CD4-positive, alpha-beta T cell treated with Interleukin-1 beta for 1 hour (primary cell): ENCODE measurements at places on chromosomes 2 and 18.

DNA sequence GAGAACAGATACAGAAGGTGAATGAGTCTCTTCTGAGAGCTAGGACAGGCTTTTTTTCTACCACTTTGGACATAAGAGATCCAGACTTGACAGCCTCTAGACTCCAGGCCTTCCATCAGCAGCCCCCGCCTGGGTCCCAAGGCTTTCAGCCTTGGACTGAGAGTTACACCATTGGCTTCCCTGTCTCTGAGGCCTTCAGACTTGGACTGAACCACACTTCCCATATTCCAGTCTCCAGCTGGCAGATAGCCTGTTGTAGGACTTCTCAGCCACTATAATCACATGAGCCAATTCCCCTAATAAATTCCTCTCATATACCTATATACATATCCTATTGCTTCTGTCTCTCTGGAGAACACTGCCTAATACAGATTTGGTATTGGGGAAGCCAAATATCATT is 128.2 kb downstream of the MCFD2 start:
- no peak for DNase-seq

GRCh38 chr18:59929621-59930295 is 30.0 kb downstream of the PMAIP1 start:
- no peak for DNase-seq

DNA sequence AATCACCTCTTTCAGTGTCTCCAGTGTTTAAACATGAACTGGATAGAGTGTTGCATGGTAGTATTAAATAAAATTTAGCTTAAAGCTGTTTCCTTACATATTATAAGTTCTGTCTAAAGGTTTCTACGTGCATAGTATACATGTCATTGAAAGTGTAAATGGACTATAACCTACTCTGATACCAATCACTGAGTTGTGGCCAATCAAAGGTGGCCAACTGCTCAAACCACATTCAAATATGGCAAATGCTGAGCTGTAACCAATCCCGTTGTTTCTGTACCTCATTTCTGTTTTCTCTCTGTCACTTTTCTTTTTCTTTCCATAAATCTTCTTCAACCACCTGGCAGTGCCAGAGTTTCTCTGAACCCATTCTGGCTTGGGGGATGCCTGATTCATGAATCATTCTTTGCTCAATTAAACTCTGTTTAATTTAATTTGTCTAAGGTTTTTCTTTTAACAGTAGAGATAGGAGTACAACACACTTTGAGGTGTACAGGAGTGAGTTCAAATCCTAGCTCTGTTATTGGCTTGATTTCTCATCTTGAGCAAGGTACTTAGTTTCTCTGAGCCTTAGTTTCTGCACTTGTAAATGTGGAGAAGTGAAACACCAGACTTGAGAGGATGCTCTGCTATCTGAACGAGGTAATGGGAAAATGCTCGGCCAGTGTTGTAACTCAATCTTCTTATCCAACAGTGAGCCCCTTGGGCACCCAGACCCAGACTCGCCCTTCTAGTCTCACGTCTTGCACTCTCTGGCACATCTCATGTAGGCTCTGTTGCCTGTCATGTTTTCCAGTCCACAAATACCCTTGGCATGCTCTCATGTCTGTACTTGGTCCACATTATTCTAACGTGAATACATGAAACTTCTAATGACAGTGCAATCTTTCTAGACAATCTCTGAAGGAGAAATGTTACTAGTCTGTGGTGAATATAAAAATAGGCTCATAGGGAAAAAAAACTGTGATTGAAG is 228.0 kb downstream of the PIK3C3 start:
- DNase-seq: no peak

DNA sequence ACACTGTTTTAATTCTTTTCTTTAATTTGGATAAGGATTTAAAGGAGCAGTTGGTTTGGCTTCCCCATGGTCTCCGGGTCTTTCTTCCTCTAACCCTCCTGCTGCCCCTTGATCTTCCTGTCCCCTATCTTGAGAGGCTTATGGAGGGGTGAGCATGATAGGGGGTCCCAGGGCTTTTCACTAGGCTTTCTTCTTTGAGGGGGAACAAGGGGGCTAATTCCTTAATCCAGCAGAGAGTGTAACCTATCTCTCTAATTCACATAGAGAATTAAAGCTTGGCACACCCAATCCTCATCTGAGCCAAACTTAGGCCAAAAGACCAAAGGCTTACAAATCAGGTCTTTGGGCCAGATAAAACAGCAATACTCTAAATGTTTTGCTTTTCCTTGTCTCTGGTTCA is 21.5 kb upstream of the C2orf66 start:
- no peak for DNase-seq

DNA sequence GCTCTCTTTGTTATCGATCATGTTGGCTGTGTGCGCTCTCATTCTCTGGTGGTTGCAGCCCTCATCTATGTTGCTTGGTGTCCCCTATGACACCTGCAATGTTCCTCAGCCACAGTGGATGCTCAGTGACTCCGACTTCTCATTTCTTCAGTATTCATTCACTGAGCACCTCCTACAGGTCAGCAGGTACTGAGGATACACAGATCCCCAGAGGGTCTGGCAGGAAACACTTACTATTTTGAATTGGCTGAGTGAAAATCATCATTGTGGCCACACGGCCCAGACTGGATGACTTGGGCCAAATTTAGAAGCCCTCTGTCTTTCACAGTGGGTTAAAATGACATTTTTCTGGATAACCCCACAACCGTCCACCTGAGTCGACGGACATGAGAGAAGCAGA is 32.1 kb downstream of the EN1 start:
- no peak for DNase-seq

GRCh38 chr18:63096327-63096874 is 223.2 kb downstream of the BCL2 start:
- DNase-seq: no peak

GRCh38 chr2:71473346-71474031 is 20.1 kb downstream of the DYSF start:
- no peak for DNase-seq

- no peak for DNase-seq
These were observed 58.6 kb upstream of the GLS start for GRCh38 chr2:190822043-190822442.

- DNase-seq: no peak
These were observed 1.8 kb upstream of the CXCR2 start for GRCh38 chr2:218123986-218124385.

GRCh38 chr2:56505885-56506284 is 322.1 kb downstream of the CCDC85A start:
- no peak for DNase-seq

- DNase-seq: no peak
These were observed 55.6 kb downstream of the ACKR3 start for GRCh38 chr2:236625156-236625690.

DNA sequence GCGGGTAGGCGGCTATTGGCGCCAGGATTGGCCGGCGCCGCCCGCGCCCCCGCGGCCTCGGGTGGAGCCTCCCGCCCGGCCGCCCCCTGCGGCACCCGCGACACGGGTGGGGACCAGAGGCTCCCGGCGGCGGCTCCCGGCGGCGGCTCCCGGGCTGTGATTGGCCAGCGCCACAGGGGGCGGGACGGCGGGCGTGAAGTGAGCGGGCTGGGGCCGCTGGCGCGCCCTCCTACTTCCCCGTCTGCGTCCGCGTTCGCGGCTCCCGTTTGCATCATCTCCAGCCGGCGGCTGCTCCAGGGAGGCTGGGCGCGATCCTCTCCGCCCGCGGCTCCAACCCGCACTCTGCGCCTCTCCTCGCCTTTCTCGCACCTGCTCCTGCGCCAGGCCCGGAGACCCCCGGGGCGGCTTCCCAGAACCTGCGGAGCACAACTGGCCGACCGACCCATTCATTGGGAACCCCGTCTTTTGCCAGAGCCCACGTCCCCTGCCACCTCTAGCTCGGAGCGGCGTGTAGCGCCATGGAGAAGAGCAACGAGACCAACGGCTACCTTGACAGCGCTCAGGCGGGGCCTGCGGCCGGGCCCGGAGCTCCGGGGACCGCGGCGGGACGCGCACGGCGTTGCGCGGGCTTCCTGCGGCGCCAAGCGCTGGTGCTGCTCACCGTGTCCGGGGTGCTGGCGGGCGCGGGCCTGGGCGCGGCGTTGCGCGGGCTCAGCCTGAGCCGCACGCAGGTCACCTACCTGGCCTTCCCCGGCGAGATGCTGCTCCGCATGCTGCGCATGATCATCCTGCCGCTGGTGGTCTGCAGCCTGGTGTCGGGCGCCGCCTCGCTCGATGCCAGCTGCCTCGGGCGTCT is at the start of gene SLC1A4:
TSS of gene SLC1A4 (plus strand) at position 274 of the 856 bp plus-strand sequence. CDS start at position 519, 245 bp downstream.
- peak; percentile 82 for DNase-seq

- DNase-seq: no peak
These were observed 4.8 kb upstream of the EFHD1 start for GRCh38 chr2:232628466-232629128.

- no peak for DNase-seq
These were observed 5.6 kb downstream of the PHLPP1 start for GRCh38 chr18:62720766-62721613.

DNA sequence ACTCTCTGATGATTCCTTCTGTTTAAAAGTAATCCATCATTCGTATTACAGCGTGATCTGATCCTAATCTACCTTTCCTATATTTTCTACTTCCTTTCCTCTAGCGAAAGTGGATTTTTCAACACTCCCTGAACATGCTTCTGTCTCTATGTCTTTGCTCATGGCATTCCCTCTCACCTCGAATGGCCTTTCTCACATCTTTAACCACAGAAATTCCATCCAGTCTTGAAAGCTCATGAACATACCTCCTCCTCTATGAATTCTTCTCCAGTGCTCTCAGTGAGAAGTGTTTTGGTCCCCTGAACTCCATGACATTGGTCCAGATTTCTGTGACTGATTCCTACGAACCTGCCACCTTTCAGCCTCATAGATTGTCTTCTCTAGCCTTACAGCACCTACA is 323.2 kb downstream of the RAD51AP2 start:
- DNase-seq: no peak

- DNase-seq: no peak
These were observed 35.1 kb upstream of the ACVR1 start for GRCh38 chr2:157911246-157911645.

GRCh38 chr2:151297882-151298281 is 8.4 kb upstream of the NMI start:
- no peak for DNase-seq

DNA sequence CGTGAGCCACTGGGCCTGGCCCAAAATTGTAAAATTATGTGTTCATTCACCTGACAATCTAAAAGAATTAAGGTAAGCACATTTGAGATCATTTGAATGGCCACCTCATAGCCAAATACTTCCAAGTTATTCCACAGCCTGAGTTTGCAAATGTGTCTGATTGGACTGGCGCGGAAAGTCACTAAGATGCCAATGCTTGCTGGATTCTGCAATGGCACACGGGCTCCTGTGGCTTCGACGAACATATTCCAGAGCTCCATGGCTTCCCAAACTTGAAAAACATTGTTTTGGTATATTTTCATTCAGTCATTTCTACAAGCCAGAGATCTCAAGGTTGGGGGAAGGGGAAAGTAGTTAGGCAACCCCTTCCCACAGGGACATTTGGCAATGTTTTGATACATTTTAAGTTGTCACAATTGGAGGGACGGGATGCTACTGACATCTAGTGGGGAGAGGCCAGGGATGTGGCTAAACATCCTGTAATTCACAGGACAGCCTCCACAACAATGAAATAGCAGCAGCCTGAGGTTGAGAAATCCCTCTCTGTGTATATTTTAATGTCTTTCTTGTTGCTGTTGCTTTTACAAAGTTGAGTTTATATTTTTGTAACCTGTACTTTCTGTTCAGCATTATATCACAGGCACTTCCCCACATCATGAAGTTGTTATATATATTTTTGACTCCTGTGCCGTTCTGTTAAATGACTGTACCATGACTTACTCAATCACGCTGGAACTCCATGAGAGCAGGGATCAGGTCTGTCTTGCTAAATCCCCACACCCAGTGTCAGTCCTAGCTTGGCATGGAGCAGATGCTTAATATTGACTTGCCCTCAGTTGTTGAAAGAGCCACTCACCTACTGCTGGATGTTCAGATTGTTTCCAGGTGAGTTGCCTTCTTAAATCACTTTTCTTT is 56.9 kb downstream of the COL4A4 start:
- no peak for DNase-seq

- DNase-seq: no peak
These were observed 259.7 kb downstream of the MYCN start for GRCh38 chr2:16199882-16200553.

- no peak for DNase-seq
These were observed 333.2 kb upstream of the UBE2E3 start for GRCh38 chr2:180647221-180647620.

DNA sequence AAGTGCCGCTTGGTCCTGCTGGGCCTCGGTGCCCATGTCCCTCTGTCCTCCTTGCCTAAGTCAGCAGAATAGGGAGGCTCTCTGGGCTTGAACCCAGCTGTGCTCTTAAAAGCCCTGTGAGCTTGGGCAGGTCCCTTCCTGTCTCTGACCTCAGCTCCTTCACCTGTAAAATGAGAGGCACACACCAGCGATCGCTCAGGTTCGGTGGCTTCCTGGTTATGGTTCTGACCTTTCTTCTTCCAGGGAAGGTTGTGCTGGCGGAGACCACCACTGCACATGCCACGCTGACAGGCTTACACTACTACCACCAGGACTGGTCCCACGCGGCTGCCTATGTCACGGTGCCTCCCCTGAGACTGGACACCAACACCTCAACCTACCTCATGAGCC is 36.1 kb upstream of the MAPRE3 start:
- DNase-seq: no peak

DNA sequence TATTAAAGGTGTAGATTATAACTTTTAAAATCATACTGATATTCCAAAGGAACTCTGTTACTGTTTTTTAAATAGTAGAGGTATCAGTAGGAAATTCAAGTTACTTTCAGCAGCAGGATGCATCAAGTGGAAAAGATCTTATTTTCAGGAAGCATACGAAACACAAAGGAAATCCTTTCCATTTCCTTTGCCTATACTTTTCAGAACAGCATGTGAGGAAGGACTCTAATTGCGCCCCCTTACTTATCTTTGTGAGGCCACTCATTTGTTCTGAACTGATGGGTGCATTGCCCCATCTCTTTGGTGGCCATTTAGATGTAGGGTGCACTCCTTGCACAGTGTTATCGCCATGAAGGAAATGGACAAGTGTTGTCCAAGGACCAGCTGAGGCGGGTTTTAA is 145.3 kb downstream of the BABAM2 start:
- no peak for DNase-seq

DNA sequence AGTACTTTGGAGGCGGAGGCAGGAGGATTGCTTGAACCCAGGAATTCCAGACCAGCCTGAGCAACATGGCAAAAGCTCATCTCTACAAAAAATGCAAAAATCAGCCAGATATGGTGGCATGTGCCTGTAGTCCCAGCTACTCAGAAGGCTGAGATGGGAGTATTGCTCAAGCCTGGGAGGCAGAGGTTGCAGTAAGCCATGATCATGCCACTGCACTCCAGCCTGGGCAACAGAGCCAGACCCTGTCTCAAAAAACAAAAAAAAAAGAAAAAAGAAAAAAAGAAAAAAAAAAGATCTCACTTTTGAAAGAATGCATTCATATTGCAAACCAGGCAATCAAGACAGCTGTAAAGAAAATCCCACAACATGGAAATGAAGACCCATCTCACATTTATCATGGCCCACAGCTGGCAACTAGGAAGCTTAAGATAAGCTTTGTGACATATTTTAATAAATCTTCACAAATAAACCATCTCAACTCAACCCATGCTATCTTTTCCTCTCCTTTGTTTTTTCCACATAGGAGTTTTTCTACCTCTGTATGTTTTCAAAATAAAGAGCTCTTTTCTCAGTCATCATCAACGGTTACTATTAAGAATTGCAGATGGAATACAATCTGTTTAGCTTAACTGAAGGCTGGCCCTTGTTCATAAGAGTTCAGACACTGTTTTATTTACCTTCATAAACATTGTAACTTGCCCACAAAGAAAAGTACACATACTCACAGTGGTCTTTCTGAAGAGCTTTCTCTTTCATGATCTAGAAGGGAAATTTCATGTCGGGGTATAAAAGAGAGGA is 137.0 kb downstream of the MREG start:
- no peak for DNase-seq

- DNase-seq: no peak
These were observed 25.0 kb upstream of the RNF103 start for GRCh38 chr2:86648681-86649080.
